ENCODE measurements at places on chromosomes 11 and 22.

DNA sequence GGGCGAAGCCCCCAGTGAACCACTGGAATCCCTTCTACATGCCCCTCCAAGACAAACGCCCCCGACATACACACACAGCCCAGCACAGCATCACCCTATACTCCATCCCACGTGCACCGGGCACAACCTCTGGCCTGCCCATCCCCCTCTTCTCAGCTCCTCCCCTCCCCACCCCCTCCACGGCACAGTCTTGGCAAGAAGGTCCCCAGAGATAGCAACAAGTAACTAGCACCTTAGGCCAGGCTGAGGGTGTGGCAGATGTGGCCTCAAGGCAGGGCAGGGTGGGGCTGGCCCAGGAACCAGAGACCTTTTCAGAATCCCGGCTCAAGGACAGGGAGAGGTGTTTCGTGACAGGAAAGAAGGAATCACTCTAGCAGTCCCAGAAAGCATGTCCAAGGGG is 54.3 kb downstream of the CYTH4 start:
- no peak for DNase-seq

DNA sequence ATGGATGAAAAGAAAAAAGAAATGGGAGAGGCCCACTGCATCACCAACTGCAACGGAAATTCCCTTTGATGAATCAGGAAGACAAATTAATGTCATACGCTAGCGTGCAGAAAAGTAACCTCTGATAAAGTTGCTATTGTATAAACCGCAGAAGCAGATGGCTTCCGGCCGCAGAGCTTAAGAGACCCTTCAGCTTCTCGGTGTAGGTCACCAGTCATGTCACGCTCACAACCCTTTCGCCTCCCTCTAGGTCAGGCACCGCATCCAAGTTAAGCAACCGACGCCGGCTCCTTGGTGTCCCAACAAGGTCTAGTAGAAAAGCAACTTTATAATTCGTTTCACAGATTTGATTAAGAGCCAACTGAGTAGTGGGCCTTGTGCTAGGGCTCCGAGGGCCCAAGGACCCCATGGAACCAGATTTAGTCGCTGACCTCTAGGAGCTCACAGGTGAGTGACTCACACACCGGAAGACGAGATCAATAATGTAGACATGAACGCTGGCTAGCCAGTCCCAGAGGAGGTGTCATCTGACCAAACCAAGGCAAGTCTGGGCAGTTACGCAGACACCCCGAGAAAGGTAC is 1.2 kb upstream of the ZFP91 start:
- no peak for DNase-seq

DNA sequence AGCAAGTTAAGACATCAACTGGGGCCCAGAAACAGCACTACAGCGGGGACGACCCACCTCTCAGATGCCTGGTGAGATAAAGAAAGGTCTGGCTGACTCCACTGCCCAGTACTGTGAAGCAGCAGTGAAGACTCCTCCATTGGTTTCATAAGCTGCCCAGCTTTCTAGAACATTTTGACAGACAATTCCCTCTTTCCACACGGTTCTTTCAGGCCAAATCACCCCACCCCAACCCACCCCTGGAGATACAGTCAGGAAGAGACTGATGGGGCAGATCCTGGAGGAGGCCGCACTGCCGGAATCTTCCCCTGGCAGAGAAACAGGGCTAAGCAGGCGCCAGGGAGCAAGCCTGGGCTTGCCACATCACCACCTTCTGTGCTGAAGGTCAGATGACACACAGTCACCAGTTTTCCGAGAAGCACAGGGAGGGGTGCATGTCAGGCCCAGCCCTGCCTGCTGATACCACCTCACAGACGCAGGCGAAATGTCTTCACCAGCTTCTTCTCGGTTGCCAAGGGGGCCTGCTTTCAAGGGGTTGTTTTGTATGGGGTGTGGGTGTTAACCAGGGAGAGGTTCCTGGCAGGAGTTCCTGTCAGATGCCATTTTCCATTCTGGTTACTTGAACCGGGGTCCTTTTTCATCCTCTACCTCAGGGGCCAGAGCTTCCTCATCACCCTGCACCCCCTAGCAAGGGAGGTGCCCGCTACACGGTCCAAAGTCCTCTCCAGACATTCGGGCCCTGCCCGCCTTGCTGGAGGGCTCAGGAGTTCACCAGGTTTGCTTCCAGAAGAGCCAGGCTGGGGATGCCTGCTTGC is 1.4 kb upstream of the NEAT1 start:
- peak; percentile 90 for DNase-seq

GRCh38 chr22:43845981-43846380 is 16.3 kb downstream of the SULT4A1 start:
- DNase-seq, result no peak

GRCh38 chr11:62449451-62449851 is 30.6 kb downstream of the SCGB1A1 start:
- no peak for DNase-seq

DNA sequence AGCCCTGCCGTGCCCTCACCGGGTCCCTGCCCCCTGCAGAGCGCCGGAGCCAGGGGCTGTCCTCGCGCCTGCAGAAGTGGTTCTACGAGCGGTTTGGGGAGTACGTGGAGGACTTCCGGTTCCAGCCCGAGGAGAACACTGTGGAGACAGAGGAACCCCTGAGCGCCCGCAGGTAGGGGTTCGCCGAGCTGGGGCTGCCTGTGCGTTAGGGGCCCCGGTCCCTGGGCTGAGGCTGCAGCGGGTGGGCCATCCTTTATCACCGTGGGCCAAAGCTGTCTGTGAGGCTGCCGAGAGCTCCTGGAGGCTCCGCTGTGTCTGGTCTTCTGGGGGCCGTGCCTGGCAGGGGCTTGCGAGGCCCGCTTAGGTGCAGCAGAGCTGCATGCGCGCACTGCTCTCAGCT is 42.8 kb downstream of the GRAMD4 start:
- no peak for DNase-seq

DNA sequence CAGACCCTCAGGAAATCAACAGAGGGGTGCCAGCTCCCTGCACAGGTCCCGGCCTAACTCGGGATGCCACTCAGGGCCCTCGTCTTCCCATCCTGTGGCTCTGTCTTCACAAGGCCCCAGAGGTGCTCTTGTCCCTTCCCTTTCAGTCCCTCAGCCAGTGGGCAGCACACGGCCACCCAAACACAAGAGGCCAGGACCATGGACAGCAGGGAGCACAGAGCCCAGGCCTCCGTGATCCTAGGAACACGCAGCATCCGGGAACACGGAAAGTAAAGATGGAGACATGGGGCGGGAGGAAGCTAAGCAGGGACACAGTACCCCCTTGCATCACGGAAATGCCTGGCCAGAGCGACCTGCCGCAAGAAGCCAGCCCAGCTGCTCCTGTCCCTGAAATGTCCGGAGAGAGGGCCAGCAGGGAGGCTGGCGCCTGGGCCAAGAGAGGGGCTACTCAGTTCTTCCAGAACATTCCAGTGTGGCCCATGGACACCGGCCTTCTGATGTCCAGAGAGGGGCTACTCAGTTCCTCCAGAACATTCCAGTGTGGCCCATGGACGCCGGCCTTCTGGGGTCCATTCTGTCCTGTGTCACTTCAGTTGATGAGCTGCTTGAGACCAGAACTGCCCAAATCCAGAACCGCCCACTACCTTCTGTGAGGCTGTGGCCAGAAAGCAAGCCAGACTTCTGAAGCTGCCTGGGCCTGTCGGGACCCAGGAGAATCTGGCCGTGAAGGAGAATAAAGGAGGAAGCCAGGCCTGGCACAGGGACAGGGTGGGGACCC is 274.0 kb downstream of the BRD1 start:
- no peak for DNase-seq

DNA sequence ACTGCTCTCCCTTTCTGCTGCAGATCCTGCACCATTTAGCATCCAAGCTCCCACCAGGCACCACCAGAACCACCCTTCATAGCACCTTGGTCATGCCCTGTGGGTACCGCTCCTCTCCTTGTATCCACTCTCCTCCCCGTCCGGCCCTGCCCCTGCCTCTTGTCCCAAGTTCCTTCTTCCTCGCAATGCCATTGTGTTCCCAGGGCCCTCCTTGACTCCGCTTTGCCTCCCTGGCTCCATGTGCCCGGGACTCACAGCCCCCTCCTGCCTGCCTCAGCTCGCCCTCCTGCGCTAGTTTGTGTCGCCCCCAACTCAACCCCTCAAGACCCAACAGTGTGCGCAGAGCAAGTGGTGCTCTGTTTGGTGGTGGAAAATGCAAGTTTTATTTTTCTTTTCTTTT is 10.8 kb downstream of the FADS2 start:
- DNase-seq, result no peak

Data from NCI-H510A treated with DMSO at 0.1 percent for 48 hours (cell line).